ENCODE measurements at places on chromosomes 3 and 15.

DNA sequence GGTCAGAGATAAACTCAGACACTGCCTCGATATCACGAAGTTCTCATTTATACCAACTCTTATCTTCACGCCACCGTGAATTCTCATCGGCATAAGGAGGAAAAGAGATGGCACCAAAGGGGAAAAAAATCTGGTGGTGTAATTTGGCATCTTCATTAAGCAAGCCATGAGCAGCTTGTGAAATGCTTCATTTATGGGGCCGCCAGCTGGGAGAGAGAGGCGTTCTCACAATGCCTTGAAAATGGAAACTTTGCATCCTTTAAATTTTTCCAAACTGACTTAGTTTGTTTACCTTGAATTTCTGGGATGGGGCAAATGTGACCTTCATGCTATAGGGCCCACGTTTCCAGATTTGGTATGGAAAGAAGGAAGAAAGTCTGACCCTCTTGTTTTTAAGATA lies 242.5 kb upstream of the ST8SIA2 start:
- no peak for DNase-seq

DNA sequence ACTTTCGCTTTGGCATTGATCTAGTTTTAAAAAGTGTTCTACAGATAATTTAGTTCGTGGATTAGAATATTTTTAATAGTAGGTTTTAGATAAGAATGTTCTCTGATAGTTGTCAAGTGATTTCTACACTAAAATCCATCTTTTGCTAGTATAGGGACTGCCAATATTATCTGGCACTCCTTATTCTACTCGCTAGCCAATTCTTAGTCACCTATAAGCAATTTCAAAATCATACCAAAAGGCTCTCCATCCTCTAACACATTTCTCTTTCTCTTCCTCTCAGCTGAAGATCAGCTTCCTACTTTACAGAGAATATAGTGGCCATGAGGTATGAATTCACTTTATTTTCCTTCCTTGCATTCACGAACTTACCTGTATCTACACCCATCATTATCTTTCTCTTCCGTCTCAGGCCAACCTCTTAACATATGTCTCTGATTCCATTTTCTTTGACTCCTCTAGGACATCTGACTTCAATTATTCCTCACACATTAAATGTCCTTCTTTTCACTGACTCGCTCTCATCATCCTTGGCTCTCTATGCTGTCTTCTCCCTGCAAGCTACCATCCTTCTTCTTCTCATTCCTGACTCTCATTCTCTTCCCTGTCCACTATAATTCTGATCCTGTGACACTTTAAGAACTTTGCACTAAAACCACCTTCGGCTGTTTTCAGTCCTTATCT lies 35.5 kb downstream of the C3orf80 start:
- DNase-seq: no peak

DNA sequence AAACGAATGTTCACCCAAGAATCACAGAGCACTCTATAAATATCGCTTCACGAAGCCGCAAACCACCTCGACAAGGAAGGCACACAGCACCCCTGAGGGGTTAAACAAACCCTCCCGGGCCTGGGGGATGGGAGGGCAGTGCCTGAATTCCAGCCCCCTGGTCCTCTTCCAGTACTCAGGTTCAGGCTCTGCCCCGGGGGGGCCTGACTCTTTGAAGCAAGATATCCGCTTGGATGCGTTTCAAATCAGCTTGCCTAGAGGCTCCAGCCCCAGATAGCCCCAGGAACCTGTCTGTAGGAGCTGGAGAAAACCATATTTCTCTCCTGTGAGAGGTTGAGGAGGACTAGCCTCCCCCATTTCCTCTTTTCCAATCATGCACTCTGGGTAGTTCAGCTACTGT lies 194.7 kb downstream of the WNT5A start:
- DNase-seq: no peak

DNA sequence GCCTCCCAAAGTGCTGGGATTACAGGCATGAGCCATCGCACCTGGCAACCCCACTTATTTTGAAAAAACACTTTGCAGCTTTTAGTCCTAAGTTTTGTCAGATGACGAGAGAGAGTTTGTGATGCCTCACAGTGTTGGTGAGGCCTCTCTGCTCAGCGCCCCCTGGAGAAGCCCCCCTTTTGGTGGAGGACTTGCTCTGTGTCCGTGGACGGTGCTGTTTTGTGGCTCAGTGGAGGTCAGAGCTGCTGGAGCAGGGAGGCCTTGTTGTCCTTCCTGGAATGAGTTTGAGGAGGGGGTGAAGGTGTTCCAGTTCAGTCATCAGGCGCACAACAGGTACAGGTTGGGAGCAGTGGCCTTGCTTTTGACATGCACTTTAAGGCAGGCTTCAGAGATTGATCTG lies 58.0 kb downstream of the PGPEP1L start:
- no peak for DNase-seq

DNA sequence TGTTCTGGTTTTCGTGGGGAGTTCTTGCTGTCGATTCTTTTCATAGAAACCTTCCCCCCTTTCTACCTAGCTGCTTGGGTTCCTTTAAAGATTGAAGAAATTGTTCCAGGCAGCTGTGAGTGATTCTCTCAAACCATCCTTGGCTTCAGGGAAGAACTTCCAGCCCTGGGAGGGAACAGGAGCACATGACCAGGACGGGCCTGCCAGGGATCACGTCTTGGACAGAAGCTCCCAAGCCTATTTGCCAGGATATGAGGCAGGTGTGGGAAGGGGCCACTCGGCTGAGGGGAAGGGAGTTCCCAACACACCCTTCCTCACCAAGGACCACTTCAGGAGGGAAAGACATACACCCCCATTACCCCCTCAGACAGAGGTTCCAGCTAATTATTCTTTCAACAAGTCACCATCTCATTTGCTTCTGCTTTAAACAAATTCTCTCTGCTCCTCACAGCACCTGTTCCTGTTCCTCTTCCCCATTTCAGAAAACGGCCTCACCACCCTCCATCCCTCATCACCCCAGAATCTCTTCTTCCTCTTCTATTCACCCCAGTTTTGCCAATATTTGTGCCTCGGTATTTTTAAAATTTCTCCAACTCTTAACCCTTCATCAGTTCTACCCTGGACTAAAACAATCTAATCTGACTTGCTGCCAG lies 62.5 kb downstream of the WHAMM start:
- DNase-seq: no peak

- peak; percentile 6 for DNase-seq
These were observed 82.2 kb upstream of the CTDSPL start for GRCh38 chr3:37779289-37780152.

- DNase-seq: no peak
These were observed 36.3 kb upstream of the MEX3B start for GRCh38 chr15:82081914-82082762.

- DNase-seq: no peak
These were observed 532.4 kb upstream of the GBE1 start for GRCh38 chr3:82293867-82294266.

- DNase-seq: no peak
These were observed 94.1 kb downstream of the MYH15 start for GRCh38 chr3:108416111-108416869.

DNA sequence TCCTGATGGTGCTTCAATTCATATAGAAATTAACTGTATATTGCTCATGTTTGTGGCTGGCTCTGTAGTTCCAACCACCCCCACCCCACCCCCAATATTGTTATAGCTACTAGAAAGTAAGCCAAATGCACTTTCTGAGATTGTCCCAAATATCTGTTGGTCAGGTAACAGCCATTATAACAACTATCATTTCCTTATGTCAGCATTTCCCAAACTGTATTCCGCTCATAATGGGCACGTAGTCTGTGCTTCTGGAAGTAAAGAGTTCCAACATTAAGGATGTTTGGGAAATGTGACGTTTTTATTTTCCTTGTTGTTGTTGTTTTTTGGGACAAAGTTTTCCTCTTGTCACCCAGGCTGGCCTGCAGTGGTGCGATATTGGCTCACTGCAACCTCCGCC lies 12.2 kb upstream of the TBL1XR1 start:
- no peak for DNase-seq

GRCh38 chr15:57731530-57732103 lies 25.1 kb downstream of the POLR2M start:
- no peak for DNase-seq

DNA sequence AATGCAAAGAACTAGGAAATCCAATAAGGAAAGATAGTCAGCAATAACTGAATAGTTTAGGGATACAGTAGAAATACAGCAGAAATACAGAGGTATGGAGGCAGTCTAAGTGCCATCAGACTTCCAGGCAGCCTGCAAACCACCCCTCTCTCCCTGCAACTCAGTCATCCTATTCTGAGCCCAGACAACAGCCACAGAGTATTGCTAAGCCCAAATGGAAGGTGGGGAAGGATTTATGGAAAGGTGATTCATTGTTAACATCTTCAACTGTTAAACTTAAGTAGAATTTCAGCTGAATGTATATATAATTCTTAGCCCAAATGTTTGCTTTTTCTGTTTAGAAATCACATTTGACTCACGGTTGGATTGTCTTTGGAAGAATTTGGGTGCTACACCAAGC lies 300.4 kb downstream of the RBMS3 start:
- DNase-seq: no peak

- no peak for DNase-seq
These were observed 900 bp upstream of the EOMES start for GRCh38 chr3:27723001-27723445.

DNA sequence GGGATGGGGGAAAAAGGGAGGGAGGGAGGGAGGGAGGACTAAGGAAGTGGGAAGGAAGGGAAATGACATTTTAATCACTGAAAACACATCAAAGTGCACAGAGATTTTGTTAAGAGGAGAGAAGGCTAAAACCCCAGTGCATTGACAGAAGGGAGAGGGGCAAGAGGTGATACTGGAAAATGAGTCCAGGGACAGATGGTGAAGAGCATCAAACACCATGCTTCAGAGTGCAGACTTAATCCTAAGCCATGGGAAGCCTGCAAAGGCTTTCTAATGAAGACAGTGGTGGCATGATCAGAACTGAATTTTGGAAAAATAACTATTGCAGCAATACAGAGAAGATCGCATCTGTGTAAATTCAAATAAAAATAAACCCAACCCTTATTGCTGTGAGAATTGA lies 41.8 kb downstream of the HGD start:
- DNase-seq: no peak

- peak; percentile 17 for DNase-seq
These were observed 24.1 kb upstream of the MRPL3 start for GRCh38 chr3:131526801-131527347.

DNA sequence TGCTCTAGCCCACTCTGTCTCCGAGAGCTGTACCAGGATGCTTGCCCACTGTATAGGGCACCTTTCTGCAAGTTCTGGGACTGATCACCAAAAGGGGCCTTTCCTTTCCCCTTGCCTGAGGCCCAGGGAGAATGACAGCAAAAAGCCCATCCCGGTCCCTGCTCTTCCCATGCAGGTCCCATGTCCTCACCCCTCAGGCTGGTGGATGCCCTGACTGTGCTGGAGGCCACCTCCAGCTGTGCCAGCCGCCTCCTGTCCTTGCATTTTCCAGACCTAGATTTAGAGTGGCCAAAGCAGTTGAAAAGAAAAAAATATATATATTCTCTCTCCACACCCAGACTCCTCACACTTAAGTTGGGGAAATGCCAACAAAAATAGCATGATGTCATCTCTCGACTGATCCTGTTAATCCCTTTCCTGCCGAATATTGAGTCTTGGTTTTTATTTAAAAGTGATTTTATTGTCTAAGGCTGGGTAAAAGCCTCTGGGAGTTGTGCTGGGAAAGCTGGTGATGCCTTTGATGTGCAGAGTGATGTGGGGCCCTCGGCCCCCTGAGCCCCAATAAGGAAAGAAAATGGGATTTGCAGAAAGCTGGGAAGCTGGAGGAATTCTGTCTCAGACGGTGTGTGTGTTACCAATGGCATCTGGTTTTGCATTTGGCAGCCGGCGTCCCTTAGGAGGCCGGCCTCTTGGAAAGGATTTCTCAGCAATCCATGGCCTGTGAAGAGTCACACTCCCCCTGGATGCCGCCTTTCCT lies 29.3 kb upstream of the TPM1 start:
- DNase-seq: no peak

GRCh38 chr3:103918336-103918735 lies 1448.4 kb upstream of the ALCAM start:
- DNase-seq: no peak

DNA sequence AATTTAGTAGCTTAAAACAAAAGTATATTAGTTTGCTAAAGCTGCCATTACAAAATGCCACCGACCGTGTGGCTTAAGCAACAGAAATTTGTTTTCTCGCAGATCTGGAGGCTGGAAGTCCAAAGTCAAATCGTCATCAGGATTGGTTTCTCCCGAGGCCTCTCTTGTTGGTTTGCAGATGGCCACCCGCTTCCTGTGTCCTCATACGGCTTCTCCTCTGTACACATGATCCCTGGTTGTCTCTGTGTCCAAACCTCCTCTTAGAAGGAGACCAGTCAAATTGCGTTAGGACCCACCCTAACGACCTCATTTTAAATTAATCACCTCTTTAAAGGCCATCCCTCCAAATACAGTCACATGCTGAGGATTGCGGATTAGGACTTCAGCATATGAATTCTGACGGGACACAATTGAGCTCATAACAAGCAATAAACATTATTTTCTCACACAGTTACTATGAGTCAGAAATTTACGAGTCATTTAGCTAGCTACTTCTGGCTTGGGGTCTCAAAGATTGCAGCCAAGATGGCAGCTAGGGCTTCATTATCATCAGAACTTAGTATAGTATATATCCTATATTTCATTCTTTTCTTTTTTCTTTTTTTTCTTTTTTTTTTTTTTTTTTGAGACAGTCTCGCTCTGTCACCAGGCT lies 58.4 kb downstream of the RPL39L start:
- DNase-seq: no peak

- DNase-seq: no peak
These were observed 549.4 kb downstream of the OCA2 start for GRCh38 chr15:27549746-27550145.

DNA sequence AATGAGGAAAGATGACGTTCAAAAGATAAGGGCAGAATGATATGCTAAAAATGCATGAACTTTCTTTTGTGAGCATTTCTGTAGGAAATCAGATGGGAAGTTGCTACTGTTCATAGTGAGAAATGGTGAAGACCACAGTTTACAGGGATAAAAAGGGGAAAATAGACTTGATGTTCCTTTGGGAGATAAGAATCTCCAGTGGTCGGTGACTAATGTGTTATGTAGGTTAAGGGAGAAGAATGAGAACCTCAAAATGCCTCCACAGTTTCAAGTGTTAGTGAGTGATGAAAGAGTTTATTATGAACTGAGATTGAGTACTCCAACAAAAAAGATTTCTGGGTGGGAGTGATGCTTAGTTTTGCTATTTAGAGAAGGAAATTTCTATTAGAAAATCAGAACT lies 247.2 kb downstream of the LSAMP start:
- no peak for DNase-seq

DNA sequence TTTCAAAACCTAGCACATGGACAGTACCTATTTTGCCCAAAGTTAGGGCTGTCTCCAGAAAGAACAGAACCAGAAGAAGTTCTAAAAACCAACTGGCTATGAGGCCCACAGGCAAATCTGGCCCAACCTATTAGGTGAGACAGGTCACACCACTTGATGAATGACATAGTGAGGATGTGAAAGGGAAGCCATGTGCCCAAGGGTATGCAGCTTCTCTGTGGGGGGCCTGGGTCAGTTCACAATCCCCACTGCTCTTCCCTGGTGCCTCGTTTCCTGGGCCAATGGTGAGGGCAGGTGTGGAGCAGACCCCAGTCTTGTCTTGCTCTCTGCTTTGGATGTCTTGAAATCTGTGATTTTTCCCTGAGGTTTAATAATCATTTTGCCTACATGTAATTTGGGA lies 8.9 kb downstream of the INSYN1 start:
- DNase-seq: no peak

Measured in stimulated activated CD4-positive, alpha-beta T cell treated with anti-CD3 and anti-CD28 coated beads, Interleukin-1b, Interleukin-23, amount 100 ng/mL, for 48 hours (primary cell).